ENCODE measurements at places on chromosomes 11 and 22.

DNA sequence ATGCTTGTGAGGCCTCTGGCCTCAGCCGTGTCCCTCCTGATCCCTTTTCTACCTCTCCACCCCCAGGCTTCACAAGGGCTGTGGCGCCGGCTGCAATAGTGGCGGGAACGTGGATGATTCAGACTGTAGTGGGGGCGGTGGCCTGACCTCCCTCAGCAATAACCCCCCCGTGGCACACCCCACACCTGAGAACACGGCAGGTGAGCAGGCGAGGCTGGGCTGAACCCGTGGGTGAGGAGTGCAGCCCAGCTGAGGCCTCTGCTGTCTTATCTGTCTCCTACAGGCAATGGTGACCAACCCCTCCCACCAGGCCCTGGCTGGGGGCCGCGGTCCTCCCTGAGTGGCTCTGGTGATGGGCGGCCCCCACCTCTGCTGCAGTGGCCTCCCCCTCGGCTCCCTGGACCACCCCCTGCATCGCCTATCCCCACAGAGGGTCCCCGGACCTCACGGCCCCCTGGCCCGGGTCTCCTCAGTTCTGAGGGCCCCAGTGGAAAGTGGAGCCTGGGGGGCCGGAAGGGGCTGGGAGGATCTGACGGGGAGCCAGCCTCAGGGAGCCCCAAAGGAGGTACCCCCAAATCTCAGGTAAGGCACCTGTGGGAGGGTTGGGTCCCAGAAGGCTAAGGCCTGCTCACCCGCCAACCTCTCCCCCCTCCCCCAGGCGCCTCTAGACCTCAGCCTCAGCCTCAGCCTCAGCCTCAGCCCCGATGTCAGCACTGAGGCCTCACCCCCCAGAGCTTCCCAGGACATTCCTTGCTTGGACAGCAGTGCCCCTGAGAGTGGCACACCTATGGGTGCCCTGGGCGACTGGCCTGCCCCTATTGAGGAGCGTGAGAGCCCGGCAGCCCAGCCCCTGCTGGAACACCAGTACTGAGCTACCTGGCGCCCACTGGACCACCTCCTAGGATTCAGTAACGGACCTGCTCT lies 1.5 kb upstream of the SIPA1 start:
- no peak for DNase-seq

GRCh38 chr11:69812946-69813345 lies 6.3 kb downstream of the FGF3 start:
- DNase-seq, result no peak

DNA sequence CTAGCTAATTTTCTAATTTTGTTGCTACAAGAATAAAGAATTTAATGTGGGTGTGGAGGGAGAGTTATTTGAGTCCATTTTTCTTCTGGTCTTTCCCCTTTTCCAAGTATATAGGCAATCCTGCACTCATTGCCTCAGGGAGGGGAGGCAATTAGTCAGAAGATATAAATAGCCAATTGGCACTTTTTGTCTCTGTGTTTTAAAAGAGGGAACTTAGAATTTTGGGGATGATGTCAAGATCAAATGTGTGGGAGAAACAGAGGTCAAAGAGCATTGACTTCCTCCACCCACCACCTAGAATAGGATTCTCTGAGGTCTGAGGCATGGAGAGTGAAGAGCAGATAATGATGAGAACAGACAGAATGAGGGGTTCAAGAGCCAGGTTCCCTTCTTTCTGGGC lies 120.3 kb upstream of the ZC3H12C start:
- DNase-seq, result no peak

DNA sequence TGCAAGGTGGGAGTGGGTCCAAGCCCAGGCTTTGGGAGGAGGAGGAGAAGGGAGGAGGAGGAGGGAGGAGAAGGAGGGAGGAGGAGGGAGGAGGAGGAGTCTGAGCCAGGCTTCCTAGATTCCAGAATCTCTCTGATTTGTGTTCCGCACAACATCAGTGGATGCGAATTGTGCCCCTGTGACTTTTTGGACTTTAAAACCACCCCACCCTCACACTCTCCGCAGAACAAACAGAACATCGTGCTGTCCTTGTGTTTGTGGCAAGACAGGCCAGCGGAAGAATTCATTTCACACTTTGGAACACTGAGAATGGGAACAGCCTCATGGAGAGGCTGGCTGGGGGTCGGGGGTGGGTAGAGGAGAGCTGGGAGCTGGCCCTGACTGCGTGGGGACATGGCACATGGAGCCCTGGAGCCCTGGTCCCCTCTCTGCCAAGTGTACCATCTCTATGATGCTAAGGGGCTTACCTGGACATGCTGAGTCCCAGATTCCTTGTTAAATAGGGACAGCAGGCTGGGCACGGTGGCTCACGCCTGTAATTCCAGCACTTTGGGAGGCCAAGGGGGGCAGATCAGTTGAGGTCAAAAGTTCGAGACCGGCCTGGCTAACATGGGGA lies 16.4 kb upstream of the SHANK2 start:
- no peak for DNase-seq

DNA sequence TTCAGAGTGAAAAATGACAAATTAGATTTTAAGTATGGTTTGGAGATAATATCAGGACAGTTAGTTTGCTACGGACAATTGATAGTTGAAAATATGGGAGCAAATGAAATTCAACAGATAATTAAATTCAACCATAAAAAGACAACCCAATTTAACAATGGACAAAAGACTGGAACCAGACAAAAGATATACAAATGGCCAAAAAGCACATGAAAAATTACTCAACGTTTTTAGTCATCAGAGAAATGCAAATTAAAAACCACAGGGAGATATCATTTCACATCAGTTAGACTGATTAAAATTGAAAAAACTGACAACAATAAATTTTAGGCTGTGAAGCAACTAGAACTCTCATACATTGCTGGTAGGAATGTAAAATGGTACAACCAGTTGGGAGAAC lies 27.2 kb downstream of the SIK2 start:
- no peak for DNase-seq

DNA sequence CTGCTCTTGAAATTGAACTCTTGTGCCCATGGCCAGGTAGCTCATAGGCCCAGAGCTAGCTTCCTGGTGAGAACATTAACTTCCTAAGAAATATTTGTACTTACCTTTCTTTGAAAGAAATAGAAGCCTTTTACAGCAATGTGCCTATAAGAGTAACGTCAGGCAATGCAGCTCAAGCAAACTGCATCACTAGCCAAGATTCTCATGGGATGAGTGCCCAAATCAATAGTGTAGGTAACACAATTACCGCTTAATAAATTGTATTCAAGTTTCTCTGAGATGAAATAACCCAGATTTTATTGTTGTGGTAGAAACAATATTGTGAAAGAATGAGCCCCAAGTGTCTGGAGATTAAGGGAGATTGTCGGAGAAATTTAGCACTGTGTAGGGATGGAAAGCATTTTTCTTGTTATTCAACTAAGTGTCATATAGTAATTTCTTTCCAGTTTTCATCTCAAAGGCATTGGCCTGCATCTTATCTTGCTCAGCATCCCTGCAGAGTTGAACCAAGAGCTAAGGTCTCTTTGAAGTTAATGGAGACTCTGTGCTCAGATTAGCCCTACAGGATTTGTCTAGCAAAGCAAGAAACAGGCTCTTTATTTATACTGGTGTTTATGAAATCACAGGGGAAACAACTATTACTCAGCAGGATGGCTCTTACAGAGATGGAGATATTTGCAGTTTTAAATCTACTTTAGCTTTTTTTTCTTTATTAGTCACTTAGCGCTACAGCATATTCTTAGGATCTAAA lies 321.0 kb upstream of the PDGFD start:
- no peak for DNase-seq

DNA sequence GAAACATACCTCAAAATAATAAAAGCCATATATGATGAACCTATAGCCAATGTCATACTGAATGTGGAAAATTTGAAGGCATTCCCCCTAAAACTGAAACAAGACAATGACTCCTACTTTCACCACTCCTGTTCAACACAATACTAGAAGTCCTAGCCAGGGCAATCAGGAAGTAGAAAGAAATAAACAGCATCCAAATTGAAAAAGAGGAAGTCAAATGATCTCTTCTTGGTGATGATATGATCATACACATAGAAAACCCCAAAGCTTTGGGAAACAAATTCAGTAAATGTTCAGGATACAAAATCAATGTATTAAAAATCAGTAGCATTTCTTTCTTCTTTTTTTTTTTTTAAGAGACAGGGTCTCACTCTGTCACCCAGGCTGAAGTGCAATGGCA lies 109.9 kb downstream of the DLG2 start:
- DNase-seq, result no peak

GRCh38 chr11:16293204-16293681 lies 63.1 kb downstream of the SOX6 start:
- DNase-seq, result no peak
